Diencephalon (tissue), 1 donor: ENCODE measurements at places on chromosomes 3 and 15. TPM values are rescaled to one million over a fixed set of nuclear protein-coding genes. Genes with fewer than 3 reads are reported as not detected.

RGMA gene
- total RNA-seq: 38.8 TPM

BNIP2 gene
- total RNA-seq: 73.6 TPM

GADL1 gene
- 4.8 TPM for total RNA-seq

COLQ gene
- 2.5 TPM for total RNA-seq

MOBP gene
- 0.92 TPM for total RNA-seq

SLC12A1 gene
- total RNA-seq: 5.8 TPM

XCR1 gene
- not detected for total RNA-seq
